ENCODE measurements at places on chromosomes 13 and 19.

GRCh38 chr19:18469069-18469846 is 31.3 kb upstream of the ISYNA1 start:
- DNase-seq: peak; percentile 77

DNA sequence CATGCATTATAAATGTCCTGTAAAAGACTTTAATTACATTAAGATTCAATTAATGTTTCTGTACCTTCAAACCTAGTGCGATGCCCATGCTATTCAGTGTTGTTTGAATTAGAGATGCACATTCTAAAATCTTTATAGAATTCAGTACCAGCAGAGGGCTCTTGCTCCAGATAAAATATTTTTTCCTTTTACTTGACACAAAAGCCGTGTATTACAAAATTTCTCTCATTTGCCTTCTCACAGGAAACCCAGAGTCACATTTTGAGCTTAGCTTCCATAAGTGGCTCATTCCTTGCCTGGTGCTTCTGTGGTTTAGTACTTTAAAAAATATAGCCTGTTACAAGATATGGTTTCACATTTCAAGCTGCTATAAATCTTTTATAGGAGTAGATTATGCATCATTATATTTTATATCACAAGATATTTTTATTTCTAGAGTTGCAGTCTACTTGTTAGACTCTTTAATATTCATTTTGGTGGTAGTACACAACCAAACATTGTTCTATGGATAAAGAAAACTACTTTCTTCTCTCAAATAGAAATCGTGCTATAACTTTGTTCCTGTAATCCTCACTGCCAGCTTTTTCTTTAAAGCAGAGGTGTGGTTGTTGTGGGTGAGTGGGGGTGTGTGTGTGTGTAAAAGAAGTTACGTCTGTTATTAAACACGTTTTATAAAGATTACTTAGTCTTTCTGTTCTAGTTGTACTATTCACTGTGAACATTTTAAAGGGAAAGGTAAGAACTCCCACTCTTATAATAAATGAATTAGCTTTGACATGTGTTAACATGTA is 101.4 kb downstream of the RNF17 start:
- DNase-seq: no peak

GRCh38 chr19:34365463-34366401 is 736 bp downstream of the GPI start:
- DNase-seq: peak; percentile 25

- no peak for DNase-seq
Observed at GRCh38 chr13:58882516-58882915, 1251.0 kb downstream of the PCDH17 start.

DNA sequence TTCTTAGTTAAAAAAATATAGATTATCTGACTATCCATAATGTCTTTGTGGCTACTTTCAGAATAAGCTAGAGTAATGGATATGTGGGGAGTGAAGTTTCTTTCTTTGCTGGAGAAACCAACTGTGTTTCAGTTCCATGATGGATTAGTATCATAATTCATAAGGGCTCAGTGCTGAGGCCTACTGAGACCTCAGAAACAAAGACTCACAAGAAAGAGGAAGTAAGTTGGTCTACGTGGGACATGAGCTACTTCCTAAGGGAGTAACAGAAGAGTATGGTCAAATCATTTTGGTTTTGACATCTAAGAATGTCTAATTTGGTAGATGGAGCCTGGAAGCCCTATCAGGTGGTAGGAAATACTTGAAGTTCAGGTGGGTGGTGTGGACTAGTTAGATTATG is 99.0 kb upstream of the HTR2A start:
- peak; percentile 15 for DNase-seq

DNA sequence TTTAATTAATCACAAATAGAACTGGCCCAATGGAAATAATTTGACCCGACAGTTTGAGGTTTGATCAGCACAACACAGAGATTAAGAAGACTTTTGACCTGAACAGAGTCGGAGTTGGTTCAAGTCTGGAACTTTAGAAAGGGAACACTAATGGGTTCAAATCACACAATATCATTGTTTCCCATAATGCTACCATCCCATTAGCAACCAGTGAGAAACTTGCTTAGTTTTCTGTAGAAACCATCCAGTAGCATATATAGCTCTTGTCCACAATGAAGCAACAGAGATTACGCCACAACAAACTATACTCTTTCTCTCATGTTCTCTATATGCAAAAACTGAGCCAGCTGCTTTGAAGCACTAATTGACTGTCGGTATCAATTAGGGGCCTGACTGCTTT is 376.9 kb upstream of the SPRY2 start:
- DNase-seq: no peak

- no peak for DNase-seq
Observed at GRCh38 chr19:30647891-30648720, 275.9 kb downstream of the ZNF536 start.

DNA sequence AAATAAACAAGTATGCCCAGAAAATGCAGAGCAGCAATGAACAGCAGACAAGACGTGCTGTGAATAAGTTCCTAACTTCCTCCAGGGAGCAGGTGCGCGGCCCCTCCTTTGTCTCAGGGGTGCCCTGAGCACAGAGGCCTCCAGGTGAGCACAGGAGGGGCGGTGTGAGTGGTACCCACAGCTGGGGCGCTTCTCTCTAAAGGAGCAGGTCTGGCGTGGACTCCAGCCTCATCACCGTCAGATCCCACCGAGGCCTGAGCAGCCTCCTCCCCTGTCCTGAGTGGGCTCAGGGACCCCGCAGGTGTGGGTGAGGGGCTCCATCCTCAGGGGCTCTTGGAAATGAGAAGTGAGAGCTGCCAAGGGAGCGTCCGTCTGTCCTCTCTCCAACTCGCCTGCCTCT is 3.2 kb downstream of the LILRA5 start:
- DNase-seq: no peak

DNA sequence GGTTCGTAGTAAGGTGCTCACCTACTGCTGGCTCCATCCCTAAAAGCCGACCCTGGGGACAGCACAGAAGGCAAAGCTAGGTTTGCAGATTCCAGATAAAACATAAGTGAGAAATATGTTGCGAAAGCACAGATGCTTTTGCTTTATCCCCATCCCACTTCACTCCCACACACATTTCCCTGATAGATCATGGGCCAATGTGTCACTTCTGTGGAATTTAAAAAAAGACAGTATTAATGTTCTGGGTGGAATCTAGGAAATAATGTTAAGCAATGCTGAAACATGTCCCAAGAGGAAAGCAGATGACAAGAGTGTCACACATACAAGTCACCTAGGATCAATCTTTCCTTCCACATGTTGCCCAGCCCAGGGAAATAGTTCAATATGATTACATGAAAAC is 661.0 kb upstream of the MIR17HG start:
- no peak for DNase-seq

DNA sequence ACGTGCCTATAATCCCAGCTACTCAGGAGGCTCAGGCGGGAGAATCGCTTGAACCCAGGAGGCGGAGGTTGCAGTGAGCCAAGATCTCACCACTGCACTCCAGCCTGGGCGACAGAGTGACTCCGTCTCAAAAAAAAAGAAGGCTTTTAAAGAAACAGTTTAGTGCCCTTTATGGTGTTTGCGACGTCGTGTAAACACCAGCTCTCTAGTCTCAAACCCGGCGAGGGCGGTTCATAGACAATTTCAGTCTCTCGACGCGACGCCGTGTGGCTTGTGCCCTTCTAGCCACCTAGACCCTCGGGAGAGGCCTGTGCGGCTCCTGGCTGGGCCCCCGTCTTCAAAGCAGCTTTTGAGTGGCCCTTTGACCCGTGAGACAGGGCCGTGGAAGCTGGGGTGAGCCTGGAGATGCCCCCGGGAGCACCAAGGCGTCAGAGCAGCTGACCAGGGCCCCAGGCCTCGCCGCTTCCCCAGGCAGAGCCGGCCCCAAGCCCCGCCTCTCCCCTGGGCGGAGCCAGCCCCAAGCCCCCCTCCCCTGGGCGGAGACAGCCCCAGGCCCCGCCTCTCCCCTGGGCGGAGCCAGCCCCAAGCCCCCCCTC is 5.0 kb upstream of the MADCAM1 start:
- DNase-seq: no peak

GRCh38 chr13:31588893-31589292 is 150.4 kb upstream of the RXFP2 start:
- DNase-seq: no peak

- no peak for DNase-seq
Observed at GRCh38 chr13:39870197-39870747, 214.8 kb downstream of the COG6 start.

DNA sequence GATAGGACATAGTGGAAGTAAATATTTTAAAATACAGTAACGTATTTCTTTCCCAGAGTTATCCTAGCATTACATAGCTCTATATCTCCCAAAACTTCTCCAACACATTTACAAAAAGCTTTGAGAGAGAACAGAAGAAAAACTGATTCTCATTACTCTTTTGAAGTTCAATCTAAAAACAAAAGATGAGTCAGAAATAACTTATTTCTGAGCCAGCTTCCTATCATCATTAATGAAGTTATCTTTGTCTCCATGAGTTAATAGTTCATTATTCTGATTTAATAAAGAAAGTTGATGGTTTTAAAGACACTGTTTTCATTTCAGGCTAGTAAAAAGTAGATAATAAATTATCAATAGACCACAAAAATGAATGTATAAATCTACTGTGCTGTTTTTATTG is 446.7 kb upstream of the SPRY2 start:
- DNase-seq: no peak

GRCh38 chr19:45087531-45087930 is 5.4 kb upstream of the PPP1R37 start:
- DNase-seq: no peak
